ENCODE measurements at places on chromosomes 13 and 19.

- DNase-seq: no peak
These were observed 294.9 kb downstream of the NDFIP2 start for GRCh38 chr13:79775830-79776229.

- DNase-seq: no peak
These were observed 46.6 kb downstream of the CAPN12 start for GRCh38 chr19:38697641-38698071.

DNA sequence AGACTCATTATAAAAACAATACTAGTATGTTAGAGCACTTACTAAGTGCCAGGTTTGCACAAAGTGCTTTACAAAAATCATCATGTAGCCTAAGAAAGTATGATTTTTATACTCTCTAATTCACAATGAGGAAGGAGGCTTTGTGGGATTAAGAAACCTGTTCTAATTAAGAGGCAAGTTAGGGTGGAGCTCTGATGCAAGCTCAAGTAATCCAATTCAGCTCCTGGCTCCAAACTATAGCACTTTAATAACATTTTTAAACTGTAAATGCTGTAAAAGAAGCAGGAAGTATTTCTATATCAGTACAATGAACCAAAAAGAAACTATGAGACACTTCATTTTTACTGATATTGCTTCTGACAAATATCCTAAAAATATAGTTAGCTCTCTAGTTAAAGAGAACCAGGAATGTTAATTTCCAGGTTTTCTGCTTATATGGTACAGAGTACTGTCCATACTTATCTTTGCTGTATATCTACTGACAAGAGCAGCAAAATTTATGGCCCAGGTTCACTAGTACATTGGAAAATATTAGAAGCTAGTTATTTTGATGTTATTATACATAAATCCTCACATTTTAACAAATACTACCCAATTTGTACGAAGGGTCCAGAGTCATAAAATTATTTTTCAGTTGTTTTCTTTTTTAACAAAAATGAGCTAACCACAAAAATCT, 482.0 kb downstream of the DIAPH3 start:
- no peak for DNase-seq

DNA sequence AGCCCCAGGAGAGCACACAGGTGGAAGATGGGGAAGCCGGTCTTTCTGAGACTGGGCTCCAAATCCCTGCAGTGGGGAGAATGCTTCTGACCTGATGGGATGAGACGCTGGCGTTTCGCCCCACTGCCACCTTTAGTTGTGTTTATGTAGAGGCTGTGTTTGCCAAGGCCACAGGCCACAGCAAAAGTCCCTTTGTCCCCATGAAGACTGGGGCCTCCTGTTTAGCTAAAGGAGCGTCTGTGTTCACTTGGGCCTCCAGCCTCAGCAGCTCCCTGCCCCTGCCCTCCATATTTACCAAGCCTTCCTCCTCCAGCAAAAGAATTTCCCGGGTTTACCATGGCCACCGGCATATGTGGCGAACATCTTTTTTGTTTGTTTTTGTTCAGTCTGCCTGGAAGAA, 10.4 kb upstream of the KLK14 start:
- DNase-seq: no peak

GRCh38 chr13:48265217-48265815, 32.3 kb downstream of the ITM2B start:
- peak; percentile 7 for DNase-seq

DNA sequence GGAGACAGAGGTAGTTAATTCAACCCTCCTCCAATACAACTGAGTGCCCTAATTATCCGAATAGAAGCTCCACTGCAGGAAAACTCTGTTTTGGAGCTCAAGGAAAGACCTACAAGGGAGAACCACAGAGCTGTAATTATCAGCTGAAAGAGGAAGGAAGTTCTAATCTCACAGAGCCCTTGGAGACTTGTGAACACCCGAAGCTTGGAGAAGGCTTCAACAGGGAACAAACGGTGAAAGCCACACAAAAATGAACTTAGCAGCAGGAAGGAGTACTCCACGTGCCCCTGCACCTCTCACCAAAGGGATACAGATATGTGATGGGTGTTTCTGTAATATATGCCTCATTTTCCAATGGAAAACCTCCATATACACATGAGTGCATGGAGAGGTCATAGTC, 61.1 kb downstream of the IRS2 start:
- DNase-seq: no peak

DNA sequence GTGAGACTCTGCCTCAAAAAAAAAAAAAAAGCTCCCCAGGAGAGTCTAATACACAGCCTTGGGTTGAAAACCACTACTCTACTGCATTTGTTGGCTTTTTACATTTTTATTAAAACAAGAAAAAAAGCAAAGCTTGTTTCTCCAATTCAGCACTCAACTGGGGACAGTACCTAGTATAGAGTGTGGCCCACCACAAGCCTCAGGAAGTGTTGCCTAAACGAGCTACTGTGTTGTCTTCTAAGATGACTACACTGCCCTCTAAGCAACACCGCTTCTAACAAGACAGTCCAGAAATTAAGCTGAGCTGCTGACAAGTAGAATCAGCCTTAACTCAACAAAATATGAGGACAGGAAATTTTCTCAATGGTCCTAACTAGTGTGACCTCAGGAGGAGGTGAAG, 522.2 kb downstream of the FGF9 start:
- no peak for DNase-seq

- DNase-seq: no peak
These were observed 72.5 kb upstream of the KCTD15 start for GRCh38 chr19:33724021-33724720.

DNA sequence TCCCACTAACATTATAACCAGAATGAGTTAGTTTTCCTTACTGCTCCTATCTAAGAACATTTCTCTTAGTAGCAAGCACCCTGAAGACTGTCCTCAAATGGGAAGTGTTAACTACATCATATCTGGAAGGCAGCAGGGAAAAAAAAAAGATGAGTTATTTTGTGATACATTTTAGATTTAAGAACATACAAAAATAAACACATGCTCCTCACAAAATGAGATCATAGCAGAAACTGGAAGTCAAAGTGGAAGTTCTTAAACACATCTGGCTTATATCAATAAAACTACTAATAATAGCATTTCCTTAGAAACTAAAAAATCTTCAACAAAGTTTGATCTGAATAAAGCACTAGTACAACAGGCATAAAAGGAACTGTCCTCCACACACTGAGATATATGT, 70.4 kb downstream of the SLITRK6 start:
- no peak for DNase-seq

- no peak for DNase-seq
These were observed 90.9 kb upstream of the TRPC4 start for GRCh38 chr13:37960427-37960826.

GRCh38 chr13:48201044-48201443, 32.0 kb upstream of the ITM2B start:
- DNase-seq: no peak

DNA sequence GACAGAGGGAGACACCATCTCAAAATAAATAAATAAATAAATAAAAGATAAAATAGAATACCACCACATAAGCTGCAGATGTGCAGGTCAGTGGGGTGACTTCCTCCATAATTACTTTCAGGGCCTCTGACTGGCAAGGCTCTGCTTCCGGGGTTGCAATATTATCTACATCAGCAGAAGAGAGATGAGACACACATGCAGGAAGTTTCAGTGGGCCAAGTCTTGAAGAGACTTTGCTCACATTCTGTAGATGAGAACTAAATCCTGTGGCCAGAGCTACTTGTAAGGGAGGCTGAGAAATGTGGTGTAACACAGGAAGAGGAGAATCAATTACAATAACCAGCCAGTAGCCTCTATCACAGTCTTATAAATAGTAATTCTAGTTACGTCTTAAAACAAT, 89.9 kb upstream of the MAB21L1 start:
- DNase-seq: no peak

DNA sequence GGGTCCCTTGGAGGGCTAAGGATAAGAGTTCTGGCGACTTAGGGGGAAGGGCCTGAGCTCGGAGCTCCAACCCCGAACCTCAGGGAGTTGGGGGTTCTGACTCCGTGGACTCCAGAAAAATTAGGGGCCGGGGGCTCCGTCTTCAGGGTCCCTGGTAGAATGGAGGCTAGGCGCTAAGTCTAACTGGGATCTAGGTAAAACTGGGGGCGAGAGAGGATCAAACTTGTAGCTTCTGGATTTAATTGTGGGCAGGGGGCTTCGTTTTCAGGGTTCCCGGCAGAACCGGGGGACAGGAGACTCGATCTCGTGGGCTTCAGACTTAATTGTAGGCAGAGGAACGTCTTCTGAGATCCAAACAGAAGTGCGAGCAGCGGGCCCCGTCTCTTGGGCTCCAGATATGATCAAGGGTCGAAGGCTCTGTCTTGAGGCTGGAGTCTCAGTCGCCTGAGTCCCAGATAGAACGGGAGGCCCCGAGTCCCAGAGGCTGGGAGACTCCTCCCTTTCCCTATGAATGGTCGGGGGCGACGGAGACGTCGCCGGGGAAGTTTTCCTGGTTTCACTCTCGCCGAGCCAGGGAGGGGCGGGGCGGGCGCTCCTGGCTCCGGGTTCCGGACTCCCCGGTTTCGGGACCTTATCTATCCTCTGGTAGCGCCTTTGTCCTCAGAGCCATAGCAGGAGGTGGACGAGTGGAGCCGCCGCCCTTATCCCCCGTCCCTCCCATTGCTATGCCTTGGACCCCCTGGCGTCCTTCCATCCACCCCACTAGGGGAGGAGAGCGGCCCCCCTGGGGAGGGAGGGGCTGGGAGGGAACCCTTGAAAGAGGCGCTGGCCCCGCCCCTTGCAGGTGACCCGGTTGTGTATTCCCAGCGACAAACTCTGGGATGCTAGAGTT, 1.3 kb downstream of the NECTIN2 start:
- no peak for DNase-seq

DNA sequence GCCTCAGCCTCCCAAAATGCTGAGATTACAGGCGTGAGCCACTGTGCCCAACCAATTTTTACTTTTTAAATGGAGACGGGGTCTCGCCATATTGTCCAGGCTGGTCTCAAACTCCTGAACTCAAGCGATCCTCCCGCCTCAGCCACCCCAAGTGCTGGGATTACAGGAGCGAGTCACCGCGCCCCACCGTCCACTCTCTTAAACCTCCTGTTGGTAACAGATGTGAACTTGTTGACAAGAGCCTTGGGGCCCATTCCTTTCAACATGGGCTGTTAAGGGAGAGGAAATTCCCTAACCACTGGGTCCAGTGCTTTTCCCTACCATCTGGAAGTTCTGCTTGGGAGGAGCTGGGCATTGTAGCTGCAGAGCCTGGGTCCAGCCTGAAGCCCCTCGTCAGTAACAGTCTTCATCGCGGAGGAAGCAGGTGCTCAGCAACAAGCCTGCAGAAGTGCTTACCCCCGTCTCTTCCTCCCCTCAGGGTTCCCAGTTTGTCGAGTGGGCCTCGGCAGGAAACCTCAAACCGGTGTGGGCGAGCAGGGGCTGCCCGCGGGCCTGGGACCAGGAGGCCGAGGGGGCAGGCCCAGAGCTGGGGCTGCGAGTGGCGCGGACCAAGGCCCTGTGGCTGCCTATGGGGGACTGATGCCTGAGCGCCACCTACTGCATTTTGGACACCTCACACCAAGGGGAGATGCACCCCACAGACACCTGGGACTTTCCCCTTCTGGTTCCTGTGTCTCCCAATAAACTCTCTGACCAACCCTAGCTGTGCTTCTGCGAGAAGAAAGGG, 4.0 kb upstream of the FLT3LG start:
- peak; percentile 68 for DNase-seq

- no peak for DNase-seq
These were observed 138.5 kb downstream of the PCDH9 start for GRCh38 chr13:67091603-67092002.

- DNase-seq: no peak
These were observed 740 bp upstream of the BEST2 start for GRCh38 chr19:12750851-12751250.

DNA sequence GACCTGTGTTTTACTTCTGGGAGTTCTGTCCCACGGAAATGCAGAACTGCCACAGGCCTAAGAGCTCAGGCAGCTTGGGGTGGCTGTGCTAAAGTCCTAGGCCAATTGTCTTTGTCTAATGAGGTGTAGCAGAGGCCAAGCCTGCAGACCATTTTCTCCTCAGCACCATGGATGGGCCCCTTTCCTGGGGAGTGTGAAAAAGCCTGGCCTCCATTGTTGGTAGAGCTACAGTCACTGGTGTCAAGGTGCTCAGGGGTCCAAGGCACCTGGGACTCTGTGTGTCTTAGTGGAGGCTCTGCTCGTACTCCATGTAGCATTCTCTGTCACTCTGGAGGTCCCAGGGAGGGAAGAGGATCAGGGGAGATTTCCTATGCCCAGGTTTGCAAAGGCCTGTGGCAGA, 329.6 kb downstream of the SLITRK5 start:
- DNase-seq: no peak
